ENCODE measurements at places on chromosomes 1 and 21.

DNA sequence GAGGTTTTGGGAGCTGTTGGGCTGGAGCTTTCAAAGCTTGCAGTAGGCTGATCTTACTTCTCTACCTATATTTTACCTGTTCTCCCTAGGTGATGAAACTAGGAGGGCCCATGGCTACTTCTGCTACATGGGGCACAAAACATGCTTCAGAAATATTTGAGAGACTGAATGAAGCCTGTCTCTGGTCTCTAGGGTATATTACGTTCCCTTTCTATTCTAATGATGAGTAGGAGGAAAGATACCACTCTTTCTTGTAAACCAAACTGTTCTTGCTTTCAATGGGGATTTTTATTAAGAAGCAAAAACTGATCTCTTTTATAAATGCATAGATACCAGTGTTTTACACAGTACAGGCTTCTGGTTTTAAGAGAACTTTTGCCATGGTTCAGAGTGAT lies 103.1 kb downstream of the GALNT2 start:
- DNase-seq: peak; percentile 64

DNA sequence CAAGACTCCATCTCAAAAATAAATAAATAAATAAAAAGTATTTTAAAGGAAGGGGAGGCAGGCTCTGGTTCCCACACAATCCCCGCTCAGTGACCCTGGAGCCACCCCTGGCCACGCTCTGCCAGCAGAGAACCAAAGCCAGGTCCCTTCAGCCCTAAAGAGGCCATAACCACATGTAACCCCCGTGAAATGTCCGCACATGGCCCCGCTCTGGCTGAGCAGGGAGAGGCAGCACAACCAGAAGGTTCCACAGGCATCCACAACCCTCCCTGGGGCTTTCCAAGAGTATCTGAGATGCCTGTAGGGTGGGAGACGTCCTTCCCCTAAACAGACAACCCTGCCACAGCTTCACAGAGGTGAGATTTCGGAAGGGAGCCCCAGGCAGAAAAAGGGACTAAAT lies 1.4 kb upstream of the ARF1 start:
- no peak for DNase-seq

DNA sequence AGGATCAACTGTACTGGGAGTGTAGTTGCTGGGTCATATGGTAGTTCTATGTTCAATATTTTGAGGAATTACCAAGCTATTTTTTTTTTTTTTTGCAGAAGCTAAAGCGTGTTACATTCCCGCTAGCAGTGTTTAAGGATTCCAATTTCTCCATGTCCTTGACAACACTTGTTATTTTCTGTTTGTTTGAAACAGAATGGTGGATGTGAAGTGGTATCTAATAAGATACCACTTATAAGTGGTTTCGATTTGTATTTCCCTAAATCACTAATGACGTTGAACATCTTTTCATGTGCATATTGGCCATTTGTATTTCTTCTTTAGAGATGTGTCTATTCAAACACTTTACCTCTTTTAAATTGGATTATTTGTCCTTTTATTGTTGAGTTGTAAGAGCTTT lies 112.2 kb downstream of the DISP1 start:
- no peak for DNase-seq

DNA sequence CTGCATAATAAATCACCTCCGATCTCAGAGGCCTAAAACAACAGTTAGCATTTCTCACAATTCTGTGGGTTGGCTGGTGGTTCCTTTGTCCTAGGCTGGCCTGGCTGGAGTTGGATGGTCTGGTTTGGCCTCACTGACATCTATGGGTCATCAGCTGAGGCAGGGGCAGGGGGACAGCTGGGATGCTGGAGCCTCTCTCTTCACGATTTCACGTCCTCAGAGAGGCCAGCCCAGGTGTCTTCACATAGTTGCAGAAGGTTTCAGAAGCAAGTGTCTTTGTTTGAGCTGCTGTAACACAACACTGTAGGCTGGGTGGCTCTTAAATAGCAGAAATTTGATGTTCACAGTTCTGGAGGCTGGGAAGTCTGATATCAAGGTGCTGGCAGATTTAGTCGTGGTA lies 155.5 kb upstream of the CACNA1E start:
- DNase-seq: no peak

- peak; percentile 33 for DNase-seq
These were observed 13.0 kb upstream of the MAP3K7CL start for GRCh38 chr21:29117372-29117955.

DNA sequence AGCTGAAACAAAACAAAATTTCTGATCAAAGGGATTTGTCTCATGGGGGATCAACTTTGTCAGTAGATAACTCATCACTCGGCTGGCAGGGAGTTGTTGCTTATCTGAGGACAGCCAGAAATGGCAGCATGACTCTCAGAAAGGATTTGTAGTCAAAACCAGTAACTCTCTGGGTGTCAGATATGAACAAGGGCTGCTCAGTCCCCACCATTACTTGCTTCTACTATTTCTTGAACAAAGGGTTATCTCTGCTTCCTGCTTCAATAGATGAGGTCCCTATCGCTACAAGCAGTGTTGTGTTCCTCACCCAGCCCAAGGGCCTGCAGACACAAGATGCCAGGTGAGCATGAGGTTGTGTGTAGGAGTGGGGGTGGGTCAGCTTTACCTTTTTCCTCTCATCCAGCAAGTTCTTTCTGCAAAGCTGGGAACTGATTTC lies 116.2 kb downstream of the PTBP2 start:
- DNase-seq: no peak

- no peak for DNase-seq
These were observed 22.7 kb downstream of the UCHL5 start for GRCh38 chr1:193036337-193037047.

- DNase-seq: no peak
These were observed 117.6 kb downstream of the LTN1 start for GRCh38 chr21:28875078-28875477.

DNA sequence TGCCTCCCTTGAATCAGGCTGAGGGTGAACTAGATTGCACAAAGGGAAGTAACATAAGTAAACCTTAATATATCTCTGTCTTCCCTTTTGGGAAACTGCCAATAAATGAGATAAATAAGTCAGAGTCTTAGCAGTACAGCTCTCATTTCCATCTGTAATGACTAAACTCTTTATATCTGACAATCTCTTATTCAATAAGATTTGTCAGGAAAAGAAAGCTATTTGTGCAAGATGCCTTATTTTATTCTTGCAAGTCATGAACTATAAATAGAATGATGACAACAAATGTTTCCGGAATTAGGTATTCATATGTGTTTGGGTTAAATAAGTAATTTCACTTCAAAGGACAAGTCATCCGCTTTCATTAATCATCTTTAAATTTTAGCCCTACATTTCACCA lies 229.2 kb downstream of the PTGER3 start:
- DNase-seq: no peak

DNA sequence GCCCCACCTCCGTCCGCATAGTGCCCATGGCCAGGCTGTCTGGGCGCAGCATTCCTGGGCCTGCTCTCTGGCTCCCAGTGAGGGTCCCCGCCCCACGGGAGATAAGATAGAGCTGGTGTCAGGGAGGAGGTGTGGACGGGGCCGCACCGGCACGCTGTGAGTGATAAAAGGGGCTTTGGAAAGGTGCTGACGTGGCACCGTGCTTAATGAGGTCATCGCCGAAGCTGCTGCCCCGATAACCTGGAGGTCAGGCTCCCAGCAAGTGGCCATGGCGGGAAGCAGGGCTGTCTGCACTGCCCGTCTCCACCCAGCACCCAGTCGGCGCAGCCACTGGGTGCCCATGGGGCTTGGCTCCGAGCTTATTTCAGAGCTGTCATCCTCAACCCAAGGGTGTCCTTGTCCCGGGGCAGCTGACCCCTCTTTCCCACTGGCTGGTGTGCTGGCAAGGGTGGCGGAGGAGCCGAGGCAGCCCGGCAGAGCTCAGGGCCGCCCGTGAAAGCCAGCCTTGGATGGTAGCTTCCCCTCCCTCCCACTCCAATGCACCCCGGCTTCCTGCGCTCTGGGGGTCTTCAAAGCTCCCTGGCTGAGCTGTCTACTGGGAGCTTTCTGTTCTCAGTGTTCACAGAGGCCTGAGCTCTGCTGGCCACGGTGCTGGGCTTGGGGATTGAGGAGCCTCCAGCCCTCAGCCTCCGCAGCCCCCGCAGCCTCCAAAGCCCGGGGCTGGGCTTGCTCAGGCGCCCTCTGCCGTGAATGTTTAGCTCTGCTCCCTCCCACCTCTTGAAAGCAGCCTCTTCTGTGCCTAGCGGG lies 105.1 kb upstream of the ARHGEF16 start:
- DNase-seq: no peak

- DNase-seq: no peak
These were observed 1.8 kb downstream of the ATP2B4 start for GRCh38 chr1:203628201-203629015.

DNA sequence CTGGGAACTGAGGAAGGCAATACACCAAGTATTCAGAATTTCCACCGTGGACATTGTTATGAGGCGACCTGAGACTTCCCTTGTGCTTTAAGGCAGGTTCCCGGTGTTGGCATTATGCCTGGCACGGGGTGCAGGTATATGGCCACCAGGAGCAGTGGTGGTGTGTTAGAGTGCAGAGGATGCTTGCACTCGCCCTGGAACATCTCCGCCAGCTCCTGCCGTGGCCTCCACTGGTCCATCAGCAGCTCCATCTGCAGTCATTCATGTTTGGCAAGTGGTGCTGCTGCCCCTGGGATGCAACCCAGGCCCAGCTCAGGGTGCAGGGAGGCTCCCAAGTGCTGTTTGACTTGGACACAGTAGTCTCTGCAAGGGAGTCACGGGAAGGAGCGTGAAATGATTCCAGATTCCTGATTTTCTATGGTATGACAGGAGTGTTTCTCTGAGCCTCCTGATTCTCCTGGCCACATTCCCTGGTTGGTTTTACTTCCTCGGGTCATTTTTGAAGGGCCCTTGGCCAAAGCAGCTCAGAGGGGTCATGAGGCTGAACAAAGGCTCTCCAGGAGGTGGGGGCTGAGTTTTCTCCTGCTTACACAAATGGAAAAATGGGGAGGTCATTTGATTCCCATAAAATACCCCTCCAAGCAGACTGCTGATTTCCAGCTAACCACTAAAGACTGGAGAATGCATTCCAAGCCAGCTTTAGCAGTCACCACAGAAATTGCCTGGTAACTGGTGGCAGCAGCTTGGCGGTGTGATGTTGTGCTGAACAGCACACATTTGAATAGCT lies 60.4 kb upstream of the PSEN2 start:
- no peak for DNase-seq

- no peak for DNase-seq
These were observed 282.7 kb downstream of the KIF26B start for GRCh38 chr1:245437369-245438062.

- DNase-seq: no peak
These were observed 50.6 kb upstream of the SLC2A1 start for GRCh38 chr1:43009274-43009673.

DNA sequence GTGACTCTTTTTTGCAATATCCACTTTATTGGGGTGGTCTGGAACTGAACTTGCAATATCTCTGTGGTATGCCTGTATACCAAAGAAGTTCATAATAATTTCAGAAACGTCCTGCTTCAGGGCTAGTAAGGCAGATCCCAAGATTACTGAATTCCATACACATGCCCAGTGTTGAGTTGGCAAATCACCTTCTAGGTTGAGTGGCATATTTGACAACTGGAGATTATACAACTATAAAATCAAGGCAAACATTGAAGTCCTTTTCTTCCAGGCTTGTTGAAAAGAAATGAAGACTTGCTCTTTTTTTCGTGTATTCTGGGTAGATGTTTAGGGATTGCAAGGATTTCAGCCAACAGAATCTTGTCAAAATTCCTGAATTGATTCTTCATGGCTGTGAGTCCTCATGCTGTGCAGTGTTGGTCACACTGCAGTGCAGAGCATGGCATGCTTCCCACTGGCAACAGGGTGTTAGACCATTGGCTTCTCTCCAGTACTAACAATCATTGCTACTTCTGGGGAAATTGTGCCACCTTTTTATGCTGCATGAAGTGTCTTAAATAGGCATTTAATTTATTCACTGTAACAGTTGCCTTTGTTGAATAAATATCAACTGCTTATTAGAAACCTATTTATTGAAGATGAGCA lies 367.1 kb upstream of the ADGRL4 start:
- DNase-seq: no peak

DNA sequence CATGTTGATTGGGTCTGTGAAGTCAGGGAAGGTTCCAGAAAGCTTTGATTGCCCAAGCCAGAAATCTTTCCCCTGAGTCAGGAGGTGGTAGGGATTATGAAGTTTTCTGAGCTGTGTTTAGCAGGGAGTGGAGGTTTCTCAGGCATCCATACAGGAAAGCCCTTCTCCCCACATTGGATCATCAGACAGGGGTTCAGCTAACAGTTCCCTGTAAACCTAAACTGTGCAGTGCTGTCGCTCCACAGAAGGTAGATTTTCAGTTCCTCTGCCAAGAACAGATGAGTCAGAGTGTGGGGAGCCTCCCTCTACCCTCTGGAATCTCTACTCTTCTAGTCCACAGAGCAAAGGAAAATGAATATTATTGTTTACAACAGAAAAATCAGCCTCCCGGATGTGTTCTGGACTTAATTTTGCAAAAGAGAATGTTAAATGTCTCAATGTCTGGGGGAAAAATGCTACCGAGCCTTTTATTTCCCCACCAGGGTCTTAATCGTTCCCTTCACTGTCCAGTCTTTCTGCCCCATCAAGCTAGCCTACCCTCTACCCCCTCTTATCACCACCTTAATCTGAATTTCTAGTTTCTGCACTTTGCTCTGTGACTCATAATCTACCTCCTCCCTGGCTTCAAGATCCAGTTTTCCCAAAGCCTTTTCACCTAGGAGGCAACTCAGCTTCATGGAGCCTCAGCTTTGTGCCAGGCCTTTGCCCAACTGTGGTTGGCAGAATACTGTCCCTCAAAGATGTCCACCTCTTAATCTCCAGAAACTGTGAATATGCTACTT lies 355.6 kb downstream of the PRDM2 start:
- DNase-seq: no peak

GRCh38 chr1:15916916-15917315 lies 59.0 kb downstream of the ZBTB17 start:
- DNase-seq: peak; percentile 21

- no peak for DNase-seq
These were observed 5.9 kb downstream of the FNDC10 start for GRCh38 chr1:1593834-1594601.

DNA sequence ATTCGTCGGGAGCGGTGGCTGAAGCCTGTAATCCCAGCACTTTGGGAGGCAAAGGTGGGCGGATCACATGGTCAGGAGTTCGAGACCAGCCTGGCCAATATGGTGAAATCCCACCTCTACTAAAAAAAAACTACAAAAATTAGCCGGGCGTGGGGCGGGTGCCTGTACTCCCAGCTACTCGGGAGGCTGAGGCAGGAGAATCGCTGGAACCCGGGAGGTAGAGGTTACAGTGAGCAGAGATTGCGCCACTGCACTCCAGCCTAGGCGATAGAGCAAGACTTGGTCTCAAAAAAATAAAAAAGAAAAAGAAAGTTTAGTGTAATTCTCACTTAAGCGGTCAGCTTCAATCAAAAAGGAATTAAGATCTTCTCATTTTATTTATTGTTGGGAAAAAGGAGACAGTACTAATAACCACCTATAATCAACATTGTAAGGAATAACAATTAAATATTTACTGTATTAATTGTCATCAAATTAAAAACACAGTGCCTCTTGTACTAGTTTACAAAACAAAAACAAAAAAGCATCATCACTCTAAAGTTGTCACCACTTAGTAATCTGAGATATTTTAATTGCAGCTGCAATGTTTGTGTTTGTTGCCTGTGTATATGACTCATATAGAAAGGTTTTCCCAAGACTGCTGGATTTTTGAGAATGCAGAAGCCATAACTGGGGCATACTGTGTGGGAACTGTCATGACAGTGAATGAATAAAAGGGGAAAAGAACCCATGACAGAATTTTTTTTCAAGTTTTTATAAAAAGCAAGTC lies 3.7 kb downstream of the FBXO42 start:
- DNase-seq: no peak

Measured in GM13977 (cell line).